ENCODE measurements at places on chromosomes 5 and 9.

GRCh38 chr5:27472871-27473270, 434.5 kb upstream of the CDH9 start:
- peak; percentile 7 for DNase-seq

DNA sequence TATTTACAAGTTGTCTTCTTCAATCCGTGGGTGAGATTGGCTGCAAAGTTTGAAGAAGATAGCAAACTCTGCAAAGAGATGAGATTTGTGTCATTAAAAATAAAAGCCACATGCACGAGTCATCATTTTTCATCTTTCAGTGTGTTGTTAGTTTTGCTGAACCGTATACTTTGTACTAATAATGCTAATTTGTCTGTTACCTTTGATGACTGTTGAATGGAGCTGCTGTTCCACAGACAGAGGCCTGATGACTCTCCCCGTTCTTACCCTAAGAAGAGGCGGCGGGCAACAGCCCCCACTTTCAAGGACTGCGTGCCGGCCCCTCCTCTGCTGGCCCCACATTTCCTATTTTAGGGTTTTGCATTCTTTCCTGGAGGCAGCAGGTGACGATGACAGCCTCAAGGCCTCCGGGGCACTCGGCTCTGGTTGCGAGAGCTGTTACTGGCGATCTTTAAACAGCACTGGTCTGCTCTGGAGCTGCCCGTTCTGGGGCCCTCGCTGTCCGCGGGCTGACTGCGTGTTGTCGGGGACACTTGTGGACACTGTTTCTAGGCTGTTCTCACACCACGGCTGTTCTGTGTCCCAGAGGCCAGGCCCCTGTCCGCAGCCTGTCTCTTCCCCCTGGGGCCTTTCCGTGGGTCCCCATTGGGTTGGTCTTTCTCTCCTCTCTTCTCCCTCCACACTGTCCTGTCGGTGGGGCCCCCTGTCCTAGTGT, 35.1 kb downstream of the NDUFS6 start:
- no peak for DNase-seq

GRCh38 chr5:173327948-173328843, at the start of gene STC2:
Gene STC2 (minus strand): TSS chr5:173328414. CDS start chr5:173328193, 221 bp downstream.
- DNase-seq: peak; percentile 94

GRCh38 chr5:144230806-144231205, 60.1 kb downstream of the KCTD16 start:
- no peak for DNase-seq

DNA sequence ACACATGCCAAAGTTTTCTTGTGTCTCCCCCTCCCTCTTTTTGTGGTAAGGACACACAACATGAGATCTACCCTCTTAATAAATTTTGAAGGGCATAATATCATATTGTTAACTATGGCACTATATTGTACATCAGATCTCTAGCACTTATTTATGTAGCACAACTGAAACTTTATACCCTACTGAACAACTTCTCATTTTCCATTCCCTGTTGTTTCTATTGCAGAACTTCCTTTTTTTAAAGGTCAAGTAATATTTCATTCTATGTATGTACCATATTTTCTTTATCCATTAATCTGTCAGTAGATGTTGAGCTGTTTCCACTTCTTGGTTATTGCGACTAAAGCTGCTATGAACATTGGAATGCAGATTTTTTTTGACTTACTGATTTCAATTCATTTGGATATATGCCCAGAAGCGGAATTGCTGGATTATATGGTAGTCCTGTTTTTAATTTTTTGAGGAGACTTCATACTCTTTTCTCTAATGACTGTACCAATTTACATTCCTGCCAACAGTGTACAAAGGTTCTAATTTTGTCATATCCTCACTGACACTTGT, 305.3 kb downstream of the PRR16 start:
- no peak for DNase-seq

- no peak for DNase-seq
Observed at GRCh38 chr5:131514316-131515283, 120.4 kb downstream of the RAPGEF6 start.

GRCh38 chr9:114059047-114059803, 18.9 kb downstream of the AMBP start:
- no peak for DNase-seq

- DNase-seq: no peak
Observed at GRCh38 chr5:8060235-8060952, 191.4 kb downstream of the MTRR start.

DNA sequence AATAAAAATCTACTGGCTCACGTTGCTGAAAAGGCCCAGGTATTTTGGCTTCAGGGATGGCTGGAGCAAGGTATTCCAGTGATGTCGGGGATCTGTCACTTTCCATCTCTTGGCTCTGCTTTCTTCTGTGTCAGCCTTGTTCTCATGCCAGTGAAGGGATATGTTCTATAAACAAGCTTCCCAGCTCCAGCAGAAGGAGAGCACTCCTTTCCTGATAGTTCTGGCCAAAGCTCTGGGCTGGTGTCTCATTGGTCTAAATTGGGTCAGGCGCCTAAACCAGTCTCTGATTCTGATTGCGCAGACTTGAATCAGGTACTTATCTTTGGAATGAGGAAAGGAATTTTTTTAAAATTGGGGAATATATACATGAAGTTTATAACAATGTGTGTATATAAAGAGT, 5.1 kb downstream of the SNX30 start:
- no peak for DNase-seq

DNA sequence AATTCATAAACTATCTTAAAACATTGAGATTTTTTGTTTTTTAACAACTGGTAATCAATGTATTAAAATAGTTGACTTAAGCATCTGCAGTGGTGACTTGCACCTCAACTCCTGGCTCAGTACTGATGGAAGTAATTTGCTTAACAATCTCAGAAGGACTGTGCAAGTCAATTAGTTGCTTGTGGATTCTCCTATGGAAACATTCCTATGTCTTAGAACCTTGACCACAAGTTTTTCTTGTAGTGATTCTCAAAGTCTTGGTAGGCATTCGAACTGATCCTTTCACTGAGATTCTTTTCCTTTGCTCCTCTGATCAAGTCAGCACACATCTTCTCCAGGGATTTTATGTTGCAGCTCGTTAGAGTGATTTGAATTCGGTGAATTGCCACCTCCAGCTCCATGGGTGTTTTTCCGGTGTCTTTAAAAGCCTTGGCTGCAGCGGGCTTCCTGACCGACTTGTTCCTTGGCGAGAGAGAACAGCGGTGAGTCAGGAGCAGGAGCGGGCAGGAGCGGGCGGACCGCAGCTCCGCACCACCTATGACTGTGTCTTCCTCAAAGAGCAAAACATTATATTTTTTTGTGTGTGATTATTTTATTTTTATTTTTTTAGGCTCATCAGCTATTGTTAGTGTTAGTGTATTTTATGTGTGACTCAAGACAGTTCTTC, 21.1 kb downstream of the HMGXB3 start:
- DNase-seq: no peak

- no peak for DNase-seq
Observed at GRCh38 chr9:97419309-97419867, 7.5 kb downstream of the TDRD7 start.

DNA sequence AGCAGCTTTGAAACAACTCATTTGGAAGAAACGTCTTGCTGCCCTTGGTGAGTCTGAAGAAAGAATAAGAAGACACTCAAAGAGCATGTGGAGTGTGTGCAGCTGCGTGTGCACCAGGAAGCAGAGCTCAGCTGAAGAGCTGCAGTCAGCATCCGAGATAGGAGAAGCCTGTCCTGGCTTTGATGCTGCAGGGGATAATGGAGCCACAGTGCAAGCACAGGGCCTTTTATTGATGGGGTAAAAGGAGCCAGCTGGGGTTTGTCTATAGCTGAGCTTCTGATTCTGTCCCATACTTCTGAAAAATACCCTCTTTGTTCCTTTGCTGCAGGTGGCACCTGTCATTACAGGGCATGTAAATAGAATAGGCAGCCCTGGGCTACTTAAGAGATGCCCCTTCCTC, 375.7 kb upstream of the ZNF462 start:
- no peak for DNase-seq

- DNase-seq: no peak
Observed at GRCh38 chr9:128232528-128233428, 29.6 kb downstream of the DNM1 start.

- DNase-seq: peak; percentile 21
Observed at GRCh38 chr5:83034528-83035207, 42.5 kb downstream of the TMEM167A start.

- no peak for DNase-seq
Observed at GRCh38 chr5:89816038-89816437, 593.5 kb downstream of the CETN3 start.

DNA sequence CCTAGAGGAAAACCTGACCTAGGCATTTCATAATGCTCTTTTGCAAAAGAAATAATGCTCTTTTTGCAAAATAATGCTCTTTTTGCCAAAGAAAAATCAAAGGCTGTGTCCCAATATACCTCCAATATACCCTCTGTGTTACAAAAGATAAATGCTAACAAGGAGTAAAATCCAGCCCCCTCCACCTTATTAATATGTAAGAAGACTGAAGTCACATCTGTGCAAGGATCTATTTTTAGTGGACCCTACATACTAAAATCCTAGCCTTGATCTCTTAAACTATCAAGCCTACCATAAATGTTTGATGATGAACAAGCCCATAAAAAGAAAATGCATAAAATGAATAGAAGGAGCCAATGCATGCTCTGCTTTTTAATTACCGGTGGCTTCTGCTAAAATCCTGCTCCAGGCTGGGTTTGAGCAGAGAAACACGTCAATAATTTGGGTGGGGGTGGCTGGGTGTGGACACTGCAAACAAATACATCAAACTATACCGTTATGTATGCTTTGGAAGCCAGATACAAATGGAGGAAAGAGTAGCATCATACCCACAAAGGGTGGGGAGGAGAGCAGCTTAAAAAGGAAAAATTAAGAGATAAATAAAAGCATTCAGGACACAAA, 131.6 kb downstream of the SEMA6A start:
- DNase-seq: no peak

- no peak for DNase-seq
Observed at GRCh38 chr5:143114481-143114880, 289.0 kb downstream of the NR3C1 start.

DNA sequence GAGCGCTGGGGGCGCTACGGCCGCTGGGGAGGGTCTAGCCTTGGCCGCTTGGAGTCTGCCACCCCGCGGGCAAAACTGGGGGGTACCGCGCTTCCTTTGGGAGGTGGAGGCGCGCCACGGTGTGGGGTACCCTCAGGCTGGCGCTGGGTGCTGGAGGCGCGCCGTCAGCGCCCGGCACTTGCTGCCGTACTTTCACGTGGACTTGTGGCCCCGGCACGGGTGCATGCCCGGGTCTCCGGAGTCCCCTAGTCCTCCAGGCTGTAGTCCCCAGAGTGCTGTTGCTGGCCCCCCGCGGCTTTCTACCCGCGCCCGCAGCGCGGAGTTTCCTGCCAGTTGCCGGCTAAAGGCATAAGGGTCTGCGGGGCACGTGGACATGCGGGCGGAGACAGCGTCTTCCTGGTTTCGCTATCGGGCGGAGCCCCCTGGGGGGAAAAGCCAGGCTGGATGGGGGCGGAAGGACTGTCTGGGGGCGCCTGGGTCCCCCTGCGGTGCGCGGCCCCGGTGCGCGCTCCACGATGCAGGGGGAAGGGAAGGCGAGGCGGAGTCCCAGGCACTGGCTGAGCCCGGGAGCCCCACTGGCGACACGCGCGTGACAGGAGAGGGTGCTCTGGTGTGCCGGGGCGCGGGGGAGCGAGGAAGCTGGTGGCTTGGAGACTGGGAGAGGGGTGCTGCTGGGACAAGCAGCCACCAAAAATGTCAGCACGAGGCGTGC, 666 bp downstream of the PPARGC1B start:
- DNase-seq: peak; percentile 58

GRCh38 chr5:91424638-91425436, 41.7 kb upstream of the ARRDC3 start:
- no peak for DNase-seq

GRCh38 chr9:26412446-26412845, 480.2 kb downstream of the CAAP1 start:
- no peak for DNase-seq

- DNase-seq: no peak
Observed at GRCh38 chr5:158546748-158547147, 553.0 kb downstream of the EBF1 start.

DNA sequence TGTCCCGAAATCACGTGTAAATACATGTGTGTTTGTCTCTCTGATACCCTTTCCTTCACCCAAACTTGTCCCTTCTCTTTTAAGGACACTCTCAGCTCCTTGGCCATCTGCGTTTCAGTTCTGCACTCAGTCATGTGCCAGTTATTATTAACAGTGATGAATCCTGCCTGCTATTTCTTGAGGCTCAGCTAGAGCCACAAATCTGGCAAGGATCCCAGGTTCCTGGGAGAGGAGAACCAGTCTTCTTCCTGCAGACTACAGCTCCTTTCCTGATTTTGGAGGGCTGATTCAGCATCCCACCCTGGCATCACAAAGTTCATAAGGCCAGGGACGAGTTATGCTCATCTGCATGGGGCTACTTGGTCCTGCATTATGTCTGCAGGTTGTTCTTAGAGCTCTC, 5.6 kb downstream of the MAMDC2 start:
- no peak for DNase-seq

DNA sequence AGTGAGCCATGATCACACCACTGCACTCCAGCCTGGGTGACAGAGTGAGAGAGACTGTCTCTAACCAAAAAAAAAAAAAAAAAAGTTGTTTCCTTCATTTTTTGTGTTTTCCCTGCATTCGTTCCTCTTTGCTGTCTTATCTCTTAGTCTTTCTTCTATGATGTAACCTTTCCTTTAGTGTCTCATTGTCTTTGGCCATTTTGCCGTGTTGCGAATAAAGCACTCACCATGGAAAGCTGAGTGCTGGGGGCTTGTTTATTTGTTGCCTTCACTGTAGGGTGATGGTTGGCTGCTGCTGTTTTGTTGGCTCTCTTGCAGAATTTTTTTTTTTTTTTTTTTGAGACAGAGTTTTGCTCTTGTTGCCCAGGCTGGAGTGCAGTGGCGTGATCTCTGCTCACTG, 7.7 kb downstream of the EHMT1 start:
- DNase-seq: no peak

DNA sequence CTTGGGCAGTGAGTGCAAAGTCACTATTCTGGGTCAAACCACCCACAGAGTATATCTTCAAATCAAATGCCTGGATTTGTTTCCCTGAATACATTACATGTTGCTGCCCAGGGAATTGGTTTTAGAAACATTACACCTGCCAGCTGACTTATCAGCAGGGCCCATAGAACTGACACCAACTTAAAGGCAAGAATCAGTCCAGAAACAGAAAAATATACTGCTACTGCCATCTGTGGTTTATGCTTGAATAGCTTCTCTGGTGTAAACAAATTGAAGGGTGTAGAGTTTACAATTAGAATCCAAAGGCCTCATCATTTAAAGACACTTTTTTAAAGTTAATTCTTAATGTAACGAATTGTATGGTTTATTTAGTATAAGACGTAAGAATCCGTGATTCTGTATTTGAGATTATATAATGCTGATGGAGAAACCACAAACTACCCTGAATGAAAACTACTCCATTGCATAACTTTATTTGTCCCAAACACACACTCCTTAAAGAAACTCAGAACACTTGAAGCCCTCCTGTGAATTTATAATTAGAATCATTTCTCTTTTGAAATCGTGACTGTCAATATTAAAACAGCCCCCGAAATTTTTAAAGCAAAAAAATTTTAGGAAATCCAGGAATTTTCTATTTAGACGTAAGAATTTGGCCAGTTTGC, 6.2 kb downstream of the NR6A1 start:
- no peak for DNase-seq

- DNase-seq: no peak
Observed at GRCh38 chr5:79535477-79536192, 21.7 kb upstream of the HOMER1 start.

Measured in HEK293T (cell line).